ENCODE measurements at places on chromosomes 7 and 10.

DNA sequence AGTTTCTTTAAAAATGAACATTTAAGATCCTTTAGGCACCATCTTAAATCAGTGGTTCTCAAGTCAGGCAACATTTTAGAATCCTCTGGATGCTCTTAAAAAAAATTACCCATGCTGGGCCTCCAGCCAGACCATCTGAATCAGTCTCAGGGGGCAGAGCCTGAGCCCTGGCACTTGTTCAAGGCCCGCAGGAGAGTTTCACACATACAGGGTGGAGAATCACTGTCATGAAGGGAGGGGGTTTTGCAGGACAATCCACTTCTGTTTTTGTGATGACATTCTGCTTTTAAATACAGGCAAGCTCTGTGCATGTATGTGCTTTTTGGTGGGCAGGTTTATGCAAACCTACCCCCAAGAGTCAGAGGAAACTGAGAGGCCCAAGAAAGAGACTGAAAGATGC lies 268.6 kb downstream of the SEC23IP start:
- DNase-seq, result no peak

DNA sequence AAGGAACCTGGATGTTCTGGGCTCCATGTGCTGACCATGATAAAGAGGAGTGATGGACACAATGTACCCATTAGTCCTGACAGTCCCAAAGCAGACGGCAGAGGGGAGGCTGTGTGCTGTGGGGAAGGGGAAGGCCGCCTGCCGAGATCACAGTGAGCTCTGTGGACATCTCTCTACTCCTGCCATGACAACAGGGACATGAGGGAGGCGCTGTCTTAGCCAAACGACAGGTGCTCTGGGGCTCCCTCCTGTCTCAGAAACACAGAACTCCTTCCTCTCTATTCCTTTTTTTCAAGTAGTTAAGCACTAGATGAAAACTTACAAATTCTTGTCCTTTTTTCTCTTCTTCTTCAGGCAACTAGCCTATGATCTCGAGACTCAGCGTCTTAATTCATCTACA lies 113.1 kb downstream of the RNF32 start:
- DNase-seq, result no peak

DNA sequence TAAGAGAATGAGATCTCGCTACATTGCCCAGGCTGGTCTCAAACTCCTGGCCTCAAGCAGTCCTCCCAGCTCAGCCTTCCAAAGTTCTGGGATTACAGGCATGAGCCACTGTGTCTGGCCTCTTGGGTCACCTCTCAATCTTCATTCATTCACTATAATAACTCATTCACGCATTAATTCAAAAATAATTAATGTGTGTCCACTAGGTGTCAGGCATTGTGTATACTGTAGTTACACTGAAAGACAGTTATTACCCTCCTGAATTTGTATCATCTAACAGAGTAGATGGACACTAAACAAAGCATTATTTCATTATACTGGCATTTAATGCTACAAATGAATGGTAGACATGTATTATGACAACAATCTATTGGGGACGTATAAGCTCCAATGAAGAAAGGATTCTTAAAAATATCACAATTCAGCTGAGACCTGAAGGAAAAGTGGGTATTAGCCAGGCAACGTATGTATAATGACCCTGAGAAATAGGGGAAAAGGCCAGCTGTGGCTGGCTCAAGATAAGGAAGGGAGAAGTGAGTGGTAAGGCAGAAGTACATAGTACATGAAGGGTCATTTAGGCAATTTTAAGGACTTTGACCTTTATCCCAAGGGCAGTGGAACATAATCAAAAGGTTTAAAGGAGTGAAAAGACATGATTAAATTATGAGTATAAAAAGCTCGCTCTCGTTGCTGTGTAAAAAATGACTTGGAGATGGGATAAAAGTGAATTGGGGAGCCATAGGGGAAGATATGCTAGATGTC lies 150.7 kb downstream of the BTAF1 start:
- no peak for DNase-seq

DNA sequence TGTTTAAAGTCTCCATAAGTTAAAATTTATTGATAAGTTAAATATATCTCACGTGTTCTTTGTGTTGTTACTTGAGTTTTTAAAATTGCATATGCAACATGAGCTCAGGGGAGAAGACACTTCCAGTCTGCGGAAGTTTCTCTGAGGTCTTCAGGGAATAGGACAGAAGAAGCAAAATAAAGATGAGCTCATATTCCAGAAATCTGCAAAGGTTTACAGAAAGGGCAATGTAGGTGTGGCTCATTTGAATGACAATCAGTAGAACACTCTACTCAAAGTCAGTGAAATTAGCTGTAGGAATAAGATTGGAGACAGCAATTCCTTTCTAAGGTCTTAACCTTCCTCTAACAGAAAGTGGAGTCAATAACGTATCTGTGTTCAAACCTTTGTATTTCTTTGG lies 53.7 kb downstream of the CACNA2D1 start:
- no peak for DNase-seq

- no peak for DNase-seq
Measured at GRCh38 chr10:49157229-49157628, 23.4 kb upstream of the FAM170B start.

- DNase-seq, result no peak
Measured at GRCh38 chr10:132458586-132459300, 61.7 kb downstream of the PWWP2B start.

DNA sequence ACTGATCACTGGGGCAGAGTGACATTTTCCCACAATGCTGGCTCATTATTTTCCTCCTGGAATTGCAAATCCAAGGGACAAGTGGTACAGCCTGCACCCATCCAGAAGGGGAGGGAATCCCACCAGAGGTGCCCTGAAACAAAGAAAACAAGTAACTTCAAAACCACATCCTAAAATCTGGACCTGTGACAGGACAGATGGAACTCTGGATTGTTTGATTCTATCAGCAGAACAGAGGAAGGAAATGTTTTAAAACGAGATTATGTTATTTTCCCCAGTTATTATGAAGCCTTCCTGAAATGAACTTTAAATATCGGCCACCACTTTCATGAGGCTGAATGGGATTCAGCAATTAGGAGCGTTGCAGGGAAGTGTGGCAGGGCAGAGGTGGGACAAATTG lies 62.2 kb upstream of the ECHDC3 start:
- DNase-seq, result no peak

DNA sequence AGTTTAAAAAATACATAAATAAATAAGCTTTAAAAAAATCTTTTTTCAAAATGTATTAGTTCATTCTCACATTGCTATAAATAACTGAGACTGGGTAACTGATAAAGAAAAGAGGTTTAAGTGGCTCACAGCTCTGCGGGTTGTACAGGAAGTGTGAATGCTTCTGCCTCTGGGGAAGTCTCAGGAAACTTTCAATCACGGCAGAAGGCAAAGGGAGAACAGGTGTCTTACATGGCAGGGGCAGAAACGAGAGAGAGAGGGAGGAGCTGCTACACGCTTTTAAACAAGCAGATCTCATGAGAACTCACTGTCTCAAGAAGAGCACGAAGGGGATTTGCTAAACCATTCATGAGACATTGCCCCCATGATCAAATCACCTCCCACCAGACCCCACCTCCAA lies 114.6 kb downstream of the DNAJC1 start:
- no peak for DNase-seq

GRCh38 chr7:100705320-100705752 lies 585 bp upstream of the POP7 start:
- DNase-seq, result no peak

- no peak for DNase-seq
Measured at GRCh38 chr7:128347647-128348097, 4.0 kb upstream of the RBM28 start.

- DNase-seq, result no peak
Measured at GRCh38 chr10:69901022-69901421, 99.3 kb downstream of the COL13A1 start.

DNA sequence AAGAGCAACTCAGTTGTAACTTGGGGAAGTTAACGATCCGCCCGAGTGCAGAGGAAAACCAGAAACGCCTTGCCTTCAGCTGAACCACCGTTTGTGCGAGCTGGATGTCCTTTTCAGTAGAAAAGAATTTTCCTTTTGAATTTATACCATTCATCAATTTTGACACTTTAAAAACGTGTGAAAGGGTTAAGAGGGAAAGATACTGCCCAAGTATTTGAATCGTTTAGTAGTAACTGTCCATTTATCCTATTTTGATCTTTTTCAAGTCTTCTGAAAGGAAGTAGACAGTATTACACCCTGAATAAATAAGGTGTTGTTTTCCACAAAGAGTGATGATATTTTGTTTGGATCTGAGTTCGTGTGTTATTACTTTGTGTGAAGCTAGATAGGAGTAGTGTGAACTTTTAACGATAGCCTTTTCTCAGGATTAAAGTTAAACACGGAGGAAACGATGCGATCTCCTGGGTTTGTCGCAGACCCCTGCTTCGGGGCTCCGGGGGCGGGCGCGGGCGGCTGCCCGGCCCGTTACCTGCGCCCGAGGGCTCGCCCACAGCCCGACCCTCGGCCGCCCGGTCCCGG lies 830 bp upstream of the BMI1 start:
- DNase-seq, result no peak

DNA sequence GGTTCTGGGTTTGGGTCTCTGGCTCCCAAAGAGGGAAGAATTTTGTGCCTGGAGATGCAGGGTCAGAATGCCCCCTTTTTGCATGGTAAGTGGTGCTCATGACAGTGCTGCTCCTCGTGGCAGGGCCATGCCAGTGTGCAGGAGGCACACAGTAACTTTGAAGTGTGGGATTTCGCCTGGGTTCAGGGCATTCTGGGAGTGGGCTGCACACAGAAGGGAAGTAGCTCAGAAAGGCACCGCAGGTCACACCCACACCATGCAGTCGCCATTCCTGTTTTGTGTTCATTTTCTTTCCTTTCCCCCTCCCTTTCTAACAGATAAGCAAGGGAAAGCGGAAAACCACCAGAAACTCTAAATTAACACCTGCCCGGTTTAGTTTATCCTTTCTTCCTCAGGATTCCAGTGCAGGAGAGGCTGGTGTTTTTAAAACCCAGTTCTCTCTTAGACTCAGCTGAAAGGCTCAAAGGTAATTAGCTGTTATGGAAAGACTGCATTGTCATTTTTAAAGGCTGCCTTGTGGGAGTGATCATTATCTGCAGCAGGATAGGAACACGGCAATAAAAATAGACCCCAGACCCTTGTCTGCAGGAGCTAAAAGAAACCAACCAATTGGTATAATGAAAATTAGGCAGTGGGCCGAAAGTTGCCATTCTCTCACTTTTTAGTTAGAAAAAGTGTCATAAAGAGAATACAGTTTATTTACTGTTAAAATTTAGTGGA lies 50.2 kb downstream of the EEPD1 start:
- no peak for DNase-seq

- DNase-seq, result no peak
Measured at GRCh38 chr10:137031-137430, 1.8 kb downstream of the ZMYND11 start.

GRCh38 chr7:83015916-83016315 lies 146.8 kb downstream of the PCLO start:
- no peak for DNase-seq

DNA sequence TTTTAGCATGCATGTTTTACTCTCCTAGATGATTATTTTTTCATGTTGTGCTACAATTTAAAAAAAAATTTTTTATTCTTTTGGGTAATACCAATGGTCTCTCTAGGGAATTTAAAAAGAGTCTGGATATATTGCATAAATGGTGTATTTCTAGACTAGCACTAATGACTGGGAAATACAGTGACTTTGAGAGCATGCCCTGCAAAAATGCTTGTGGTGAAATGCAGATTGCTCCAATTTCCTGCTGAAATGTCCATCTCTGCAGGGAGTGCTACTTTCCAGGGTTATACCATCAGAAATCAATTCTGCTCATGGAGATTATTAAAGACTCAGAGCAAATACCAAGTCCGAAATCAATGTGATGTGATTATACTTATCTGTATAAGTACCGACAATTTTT lies 186.1 kb downstream of the PRKG1 start:
- DNase-seq, result no peak

- no peak for DNase-seq
Measured at GRCh38 chr10:4194231-4194630, 409.2 kb upstream of the KLF6 start.

DNA sequence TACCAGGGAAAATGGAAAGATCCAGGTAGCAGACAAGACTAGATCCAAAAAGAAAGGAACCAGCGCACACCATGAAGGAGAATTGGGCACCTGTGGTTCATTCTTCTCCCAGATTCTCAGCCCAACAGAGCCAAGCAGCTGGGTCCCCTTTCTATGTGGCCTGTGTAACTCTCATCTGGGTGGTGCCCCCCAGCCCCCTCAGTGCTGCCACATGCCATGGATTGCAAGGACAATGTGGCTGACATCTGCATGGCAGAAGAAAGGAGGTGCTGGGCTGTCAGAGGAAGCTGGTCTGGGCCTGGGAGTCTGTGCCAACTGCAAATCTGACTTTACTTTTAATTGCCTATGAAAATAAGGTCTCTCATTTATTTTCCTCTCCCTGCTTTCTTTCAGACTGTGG lies 21.4 kb downstream of the PRSS2 start:
- DNase-seq, result no peak

DNA sequence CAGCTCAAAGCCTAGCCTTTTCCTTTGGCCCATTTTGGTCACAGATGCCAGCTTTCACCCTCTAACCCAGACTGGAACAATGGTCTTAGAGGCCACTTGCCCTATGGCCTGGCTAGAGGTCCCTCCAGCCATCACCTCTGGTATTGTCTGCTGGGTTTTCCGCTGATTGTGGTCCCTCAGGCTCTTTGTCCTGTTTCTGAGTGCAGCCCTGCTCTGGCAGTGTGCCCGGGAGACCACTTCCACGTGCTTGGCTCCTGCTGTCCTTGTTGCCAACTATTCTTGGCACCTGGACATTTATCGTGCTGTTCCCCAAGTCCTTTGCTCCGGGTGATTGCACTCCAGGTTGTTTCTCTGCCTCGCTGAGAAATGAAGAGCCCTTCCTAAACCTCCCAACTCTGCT lies 53.3 kb upstream of the FAM180A start:
- no peak for DNase-seq

DNA sequence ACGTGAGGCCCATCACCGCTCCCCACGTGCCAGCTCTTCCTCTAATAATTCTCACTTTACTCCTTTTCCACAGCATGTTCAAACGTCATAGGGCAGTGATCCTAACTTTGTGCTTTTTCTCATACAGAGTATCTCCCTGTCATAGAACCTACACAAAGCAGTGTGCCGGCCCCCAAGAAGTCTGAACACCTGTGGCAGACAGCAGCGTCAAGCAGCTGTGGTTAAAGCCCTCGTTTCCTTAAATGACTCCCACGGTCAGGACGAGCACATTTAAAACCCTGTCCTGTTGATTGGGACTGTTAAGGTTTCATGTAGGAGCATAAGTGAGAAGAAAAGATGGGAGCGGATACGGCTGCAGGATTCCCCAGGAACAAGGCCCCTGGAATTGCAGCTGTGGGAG lies 267.2 kb downstream of the DIP2C start:
- no peak for DNase-seq

DNA sequence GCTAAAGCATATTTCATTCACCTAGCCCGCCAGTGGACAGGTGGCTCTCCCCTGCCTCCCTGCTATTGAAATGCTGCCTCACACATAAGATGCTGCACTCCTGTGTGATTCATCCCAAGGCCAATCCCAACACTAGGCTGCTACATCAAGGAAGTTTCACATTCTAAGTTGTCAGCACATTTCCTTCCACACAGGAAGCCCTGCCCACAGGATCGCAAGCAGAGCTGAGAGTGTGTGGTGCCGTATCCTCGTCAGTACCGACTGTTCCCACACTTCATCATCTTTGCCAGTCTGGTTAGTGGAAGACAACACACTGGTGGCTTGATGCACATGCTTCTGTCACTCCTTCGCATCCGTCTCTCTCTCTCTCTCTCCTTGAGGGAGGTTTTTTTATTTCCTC lies 194.3 kb upstream of the PPP2R2D start:
- no peak for DNase-seq
